ENCODE measurements at places on chromosomes 5 and 9. TPM values are rescaled to one million over a fixed set of nuclear protein-coding genes. Genes with fewer than 3 reads are reported as not detected.

- DNase-seq: no peak
These were observed 85.4 kb upstream of the PRRC1 start for GRCh38 chr5:127431977-127432585.

- DNase-seq: no peak
These were observed 65.0 kb upstream of the FBXW11 start for GRCh38 chr5:172071309-172071875.

MELK gene
- not detected for total RNA-seq

GRCh38 chr9:127222388-127223095 is 42.0 kb upstream of the GARNL3 start:
- DNase-seq: no peak

DNA sequence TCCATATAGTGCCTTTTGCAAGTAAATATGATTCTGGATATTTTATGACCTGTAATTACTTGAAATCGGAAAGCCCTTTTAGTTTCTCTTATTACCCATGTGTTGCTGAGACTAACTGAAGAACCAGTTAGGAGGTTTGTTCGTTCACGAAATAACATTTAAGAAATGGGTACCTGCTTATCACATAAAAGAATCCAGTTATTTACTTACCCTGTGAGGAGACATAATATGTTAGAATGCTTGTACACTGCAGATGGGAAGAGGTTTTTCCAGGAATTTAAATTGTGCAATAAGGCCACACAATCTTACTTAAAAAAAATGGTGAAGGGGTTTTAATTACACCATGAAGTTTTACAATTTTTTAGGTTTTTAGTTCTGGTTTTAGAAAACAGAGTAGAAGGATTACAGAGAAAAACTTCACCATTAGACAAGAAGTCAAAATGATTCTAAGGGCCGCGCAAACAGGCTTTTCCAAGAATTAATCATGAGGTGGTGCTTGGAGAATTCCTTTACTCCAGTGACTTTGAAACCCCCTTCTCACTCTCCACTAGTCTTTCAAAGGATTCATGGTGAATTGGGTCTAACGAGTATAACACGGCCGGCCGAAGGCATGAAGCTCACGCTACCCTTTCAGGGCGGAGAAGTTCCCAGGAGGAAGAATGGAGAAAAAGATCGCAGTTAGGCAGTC is 1.1 kb upstream of the PTGER4 start:
- no peak for DNase-seq

COL5A1 gene
- total RNA-seq: 5.1 TPM

DNA sequence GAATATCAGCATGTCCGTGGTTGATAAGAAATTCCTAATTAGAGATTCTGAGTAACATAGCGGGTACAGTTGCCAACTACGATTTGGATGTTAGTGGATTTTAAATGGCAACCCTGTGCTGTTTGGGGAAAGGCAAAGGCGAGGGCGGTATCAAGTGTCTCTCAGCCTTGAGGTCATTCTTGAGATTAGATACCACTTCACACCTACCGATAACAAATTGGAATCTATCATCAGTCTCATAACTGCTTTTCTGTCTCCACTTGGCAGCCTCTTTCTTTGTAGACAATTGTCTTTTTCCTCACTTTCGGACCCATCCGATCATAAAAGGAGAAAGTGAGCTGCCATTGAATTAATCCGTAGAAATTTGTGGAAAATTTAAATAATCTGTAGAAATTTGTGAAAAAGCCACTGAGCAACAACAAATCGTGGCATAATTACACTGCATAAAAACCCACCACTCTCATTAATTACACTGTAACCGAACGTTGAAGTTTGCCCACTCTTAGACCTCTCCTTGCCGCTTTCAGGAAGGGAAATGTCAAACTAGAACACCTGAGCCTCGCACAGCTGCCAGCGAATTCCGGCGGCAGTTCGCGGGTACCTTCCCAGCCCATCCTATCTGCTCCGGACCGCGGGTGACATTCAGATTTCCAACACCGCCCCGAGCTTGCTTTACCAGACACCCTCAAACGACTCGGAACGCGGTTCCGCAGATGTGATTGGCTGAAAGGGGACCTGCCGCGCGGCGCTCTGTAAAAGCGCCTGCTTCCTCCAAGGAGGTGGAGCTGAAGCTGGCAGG is 849 bp upstream of the RGMB start:
- peak; percentile 65 for DNase-seq

- no peak for DNase-seq
These were observed 214.4 kb upstream of the ELL2 start for GRCh38 chr5:96176022-96176421.

GRCh38 chr9:38022203-38022895 is 46.7 kb downstream of the SHB start:
- no peak for DNase-seq

- no peak for DNase-seq
These were observed 66.0 kb downstream of the MYO10 start for GRCh38 chr5:16869821-16870796.

DNA sequence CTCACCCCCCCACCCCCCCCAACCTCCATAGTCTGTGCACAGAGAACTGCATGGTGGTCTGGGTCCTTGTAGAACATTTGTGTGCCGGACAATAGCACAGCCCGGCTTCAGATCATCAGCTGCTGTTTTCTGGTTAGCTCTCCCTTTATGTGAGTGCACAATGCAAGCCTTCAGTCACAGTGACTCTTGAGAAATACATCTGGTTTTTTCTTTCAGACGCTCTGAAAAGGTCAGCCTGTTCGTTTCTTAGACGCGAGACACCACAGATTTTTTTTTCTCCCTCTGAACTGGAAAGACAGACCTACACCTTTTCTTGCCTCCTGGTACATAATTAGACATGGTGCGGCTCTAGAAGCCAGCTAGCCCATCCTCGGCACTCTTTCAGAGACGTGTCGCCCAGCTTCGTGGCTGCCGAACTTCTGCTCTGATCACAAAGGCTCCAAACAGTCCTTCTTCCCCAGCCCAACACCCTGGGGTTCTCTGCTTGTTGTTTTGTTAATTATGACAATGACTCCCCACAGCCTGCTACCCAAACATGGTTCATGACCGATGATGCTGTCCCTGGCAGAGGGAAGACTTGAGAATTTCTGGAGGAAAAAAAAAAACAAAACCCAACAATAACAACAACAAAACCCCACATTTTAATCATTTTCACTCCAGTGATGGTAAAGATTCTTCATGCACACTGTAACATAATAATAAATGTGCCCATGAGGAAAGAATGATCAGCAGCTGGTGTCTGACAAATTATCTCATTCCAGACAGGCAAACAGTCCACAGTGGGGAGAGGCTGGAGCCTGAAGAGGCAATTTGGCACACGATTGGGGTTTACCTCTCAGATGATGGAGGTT is 241.4 kb upstream of the ZNF462 start:
- DNase-seq: peak; percentile 45

GPSM1 gene
- total RNA-seq: 37.1 TPM

DNA sequence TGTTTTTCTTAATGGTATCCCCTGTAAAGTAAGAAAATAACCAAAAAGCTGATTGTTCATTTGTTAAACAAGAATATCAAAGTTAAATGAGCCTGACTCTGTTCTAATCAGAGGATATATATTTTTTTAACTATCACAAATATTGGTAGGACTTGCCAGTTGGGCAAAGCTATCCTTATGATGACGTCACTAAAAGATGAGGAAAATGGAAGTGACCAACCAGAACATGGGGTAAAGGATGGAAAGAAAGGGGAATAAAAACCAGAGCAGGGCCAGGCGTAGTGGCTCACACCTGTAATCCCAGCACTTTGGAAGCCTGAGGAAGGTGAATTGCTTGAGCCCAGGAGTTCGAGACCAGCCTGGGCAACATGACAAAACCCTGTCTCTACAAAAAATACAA is 811.6 kb upstream of the DMAC1 start:
- no peak for DNase-seq

FOXI1 gene
- not detected for total RNA-seq

NDUFAF2 gene
- 27.2 TPM for total RNA-seq

- DNase-seq: no peak
These were observed 43.7 kb upstream of the PRSS3 start for GRCh38 chr9:33751536-33752129.
